ENCODE measurements at places on chromosomes 1 and 21.

GRCh38 chr1:222250376-222250775 is 297.5 kb downstream of the HHIPL2 start:
- DNase-seq = no peak

DNA sequence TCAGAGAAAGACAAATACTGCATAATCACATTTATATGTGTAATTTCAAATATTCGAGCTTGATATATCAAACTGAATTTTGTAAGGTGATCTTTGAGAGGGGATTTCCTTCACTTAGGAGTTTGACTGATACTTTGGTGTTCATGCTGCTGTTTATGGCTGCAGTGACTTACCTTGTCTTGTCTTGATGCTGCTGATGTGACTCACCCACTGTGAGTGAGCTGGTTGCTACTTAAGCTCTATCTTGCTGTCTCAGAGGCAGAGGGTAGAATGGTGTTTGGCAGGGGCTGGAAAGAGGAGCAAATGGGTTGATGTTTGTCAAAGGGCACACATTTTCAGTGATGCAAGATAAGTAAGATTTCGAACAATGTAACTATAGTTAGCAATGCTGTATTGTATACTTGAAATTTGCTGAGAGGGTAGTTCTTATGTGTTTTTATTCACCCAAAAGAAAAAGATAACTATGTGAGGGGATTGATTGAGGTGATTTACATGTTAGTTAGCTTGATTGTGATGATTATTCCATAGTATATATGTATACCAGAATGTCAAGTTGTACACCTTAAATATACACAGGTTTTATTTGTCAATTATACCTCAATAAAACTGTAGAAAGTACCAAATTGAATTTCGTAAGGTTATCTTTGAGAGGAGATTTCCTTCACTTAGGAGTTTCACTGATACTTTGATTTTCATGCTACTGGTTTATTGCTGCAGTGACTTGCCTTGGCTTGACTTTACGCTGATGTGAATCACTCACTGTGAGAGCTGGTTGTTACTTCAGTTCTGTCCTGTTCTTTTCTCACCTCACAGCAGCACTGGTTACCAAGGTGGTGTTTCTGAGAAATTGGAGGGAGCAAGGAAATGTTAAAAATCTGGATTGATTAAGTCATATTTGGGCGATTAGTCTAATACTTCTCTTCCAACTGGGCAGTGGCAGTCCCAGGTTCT is 94.5 kb upstream of the SLC5A9 start:
- DNase-seq = no peak

DNA sequence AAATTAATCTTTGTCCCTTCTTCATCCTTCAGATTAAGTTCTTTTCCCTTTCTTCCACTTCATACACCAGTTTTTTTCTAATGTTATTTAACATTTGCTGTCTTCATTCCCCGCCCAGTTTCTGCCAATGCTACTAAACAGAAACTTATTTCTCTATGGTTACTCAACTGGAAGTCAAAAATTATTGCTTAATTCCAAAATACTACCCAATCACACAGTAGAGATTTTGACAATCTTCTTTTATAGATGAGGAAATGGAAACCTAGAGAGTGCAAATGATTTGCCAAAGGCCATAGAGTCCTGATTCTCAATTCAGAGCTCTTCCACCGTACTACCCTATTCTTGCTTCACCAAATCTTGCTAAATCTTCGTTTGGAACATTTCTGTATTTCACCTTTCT is 58.1 kb upstream of the SH3GLB1 start:
- no peak for DNase-seq

DNA sequence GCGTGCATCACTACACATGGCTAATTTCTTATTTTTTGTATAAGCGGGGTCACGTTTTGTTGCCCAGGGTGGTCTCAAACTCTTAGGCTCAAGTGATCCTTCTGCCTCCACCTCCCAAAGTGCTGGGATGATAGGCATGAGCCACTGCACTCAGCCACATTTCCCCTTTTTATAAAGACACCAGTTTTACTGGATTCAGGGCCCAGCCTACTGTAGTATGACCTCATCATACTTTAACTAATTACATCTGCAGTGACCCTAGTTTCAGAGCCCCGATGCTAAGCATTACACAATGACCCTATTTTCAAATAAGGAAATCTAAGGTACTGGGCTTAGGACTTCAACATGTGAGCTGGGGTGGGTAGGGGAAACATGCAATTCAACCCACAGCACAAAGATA is 31.8 kb upstream of the ENAH start:
- DNase-seq = no peak

DNA sequence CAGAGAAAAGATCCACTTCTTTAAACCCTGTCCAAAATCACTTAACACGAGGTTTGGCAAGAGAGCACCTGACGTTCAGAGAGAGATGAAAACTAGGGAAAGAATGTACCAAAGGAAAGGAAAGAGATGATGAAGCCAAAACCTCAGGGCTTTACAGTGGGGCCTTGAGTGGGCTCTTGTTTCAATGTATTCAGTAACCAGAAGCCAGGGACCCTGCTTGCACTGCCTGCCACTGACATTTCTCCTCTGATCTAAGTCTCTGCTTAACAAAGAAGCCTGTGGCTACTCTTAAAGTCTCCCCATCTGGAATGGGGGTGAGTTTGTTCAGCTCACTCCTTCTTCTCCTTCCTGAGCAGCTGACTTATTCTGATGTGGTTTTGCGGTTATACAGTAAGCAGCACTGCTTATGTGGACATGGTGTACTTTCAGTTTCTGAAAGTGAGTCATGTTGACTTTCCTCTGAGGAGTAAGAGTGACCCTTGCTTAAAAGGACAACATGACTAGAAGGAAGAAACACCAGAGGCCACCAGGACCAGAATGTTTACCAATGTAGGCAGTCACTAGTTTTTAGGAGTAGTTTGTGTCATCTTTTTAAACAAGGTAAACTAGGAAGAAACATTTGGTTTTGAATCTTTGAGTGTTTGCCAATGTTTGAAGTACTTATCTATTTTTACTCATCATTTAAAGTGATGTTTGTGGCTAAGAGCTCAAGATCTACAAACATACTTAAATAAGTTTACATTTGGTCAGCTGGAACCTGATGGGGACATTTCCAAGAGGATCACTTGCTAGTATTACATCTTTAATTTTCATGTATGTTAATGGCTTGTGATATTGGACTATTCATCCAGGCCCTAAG is 87.4 kb downstream of the FASLG start:
- DNase-seq = no peak

DNA sequence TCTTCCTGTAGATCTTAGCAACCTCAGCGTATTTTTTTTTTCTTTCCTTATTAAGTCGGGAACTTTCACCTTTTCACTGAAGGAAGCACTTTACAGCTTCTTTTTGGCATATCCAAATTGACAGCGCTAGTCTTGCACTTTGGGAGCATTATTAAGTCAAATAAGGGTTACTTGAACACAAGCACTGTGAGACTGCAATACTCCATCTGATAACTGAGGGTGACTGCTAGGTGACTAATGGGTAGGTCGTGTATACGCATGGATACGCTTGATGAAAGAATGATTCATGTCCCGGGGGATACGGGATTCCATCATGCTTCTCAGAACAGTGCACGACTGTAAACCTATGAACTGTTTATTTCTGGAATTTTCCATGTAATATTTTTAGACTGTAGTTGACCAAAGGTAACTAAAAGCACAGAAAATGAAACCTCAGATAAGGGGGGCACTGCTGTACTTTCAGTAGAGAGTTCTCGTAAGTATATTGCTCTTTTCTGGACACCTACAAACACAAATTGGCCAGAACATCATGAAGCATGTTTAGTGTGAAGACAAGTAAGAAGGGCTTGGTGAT is 364.7 kb downstream of the SMYD3 start:
- no peak for DNase-seq

- no peak for DNase-seq
Measured at GRCh38 chr21:44480200-44481053, 25.1 kb downstream of the LRRC3 start.

DNA sequence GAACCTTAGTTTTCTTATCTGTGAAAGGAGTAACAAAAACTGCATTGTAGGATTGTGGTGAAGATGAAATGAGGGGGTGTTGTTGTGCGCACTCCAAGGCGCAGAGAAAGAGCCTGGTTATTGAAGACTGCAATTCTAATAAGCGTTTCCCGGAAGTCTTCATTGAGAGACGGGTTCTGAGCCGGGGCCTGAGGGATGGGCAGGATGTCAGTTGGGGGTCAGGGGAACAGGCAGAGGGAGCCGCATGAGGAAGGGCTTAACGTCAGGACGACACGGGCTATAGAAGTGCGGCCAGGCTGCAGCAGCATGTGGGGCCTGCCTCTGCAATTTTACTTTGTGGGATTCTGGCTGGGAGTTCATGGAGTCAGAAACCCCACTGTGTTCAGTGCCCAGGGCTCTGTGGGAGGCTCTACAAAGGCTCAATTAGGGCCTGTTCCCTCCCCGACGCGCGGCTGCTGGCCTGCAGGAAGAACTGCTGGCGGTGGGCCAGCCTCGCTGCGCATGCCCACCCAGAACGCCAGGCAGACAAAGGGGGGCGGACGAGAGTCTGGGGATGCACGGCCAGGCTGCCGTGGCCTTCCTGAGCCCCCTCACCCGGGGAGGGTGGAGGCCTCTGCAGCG is 20.7 kb downstream of the TRIM62 start:
- no peak for DNase-seq

GRCh38 chr21:31176080-31176551 is 137.8 kb upstream of the KRTAP19-8 start:
- DNase-seq = no peak

- DNase-seq = no peak
Measured at GRCh38 chr1:183100361-183100974, 77.2 kb downstream of the LAMC1 start.

DNA sequence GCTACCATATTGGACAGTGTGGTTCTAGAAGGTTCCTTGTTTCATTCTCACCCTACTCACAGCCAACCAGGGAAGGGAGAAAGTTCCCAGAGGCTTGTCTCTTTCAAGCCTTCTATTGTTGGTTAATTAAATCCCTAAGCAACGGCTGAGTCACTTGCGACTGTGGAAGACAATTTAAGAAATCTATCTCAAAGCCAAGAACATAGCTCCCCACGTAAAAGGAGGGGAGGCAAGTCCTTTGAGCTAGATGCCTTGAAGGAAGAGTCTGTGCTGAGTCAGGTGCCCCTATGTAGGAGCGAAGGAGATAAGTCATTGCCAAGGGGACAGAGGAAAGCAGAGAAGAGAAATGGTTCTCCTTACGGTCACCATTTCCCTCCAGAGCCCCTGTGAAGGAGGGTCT is 79.4 kb upstream of the PPP2R5A start:
- DNase-seq = no peak

DNA sequence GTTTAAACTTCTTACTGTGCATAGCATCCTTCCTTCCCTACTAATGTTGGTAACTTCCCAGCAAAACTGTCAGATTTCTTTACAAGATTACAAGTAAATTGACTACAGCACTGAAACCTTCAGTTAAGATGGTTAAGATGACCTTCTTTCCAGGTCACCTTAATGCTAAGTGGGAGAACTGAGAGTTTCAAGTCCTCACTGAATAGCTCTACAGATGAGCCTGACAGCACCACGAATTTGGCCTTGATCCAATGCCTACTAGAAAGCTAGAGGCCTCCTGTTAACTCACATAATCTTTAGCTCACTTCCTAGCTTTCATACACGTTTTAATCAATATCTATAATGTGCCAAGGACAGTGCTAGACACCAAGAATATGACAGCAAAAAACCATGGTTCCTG is 276.0 kb upstream of the PLD5 start:
- no peak for DNase-seq

Measured in stimulated activated CD4-positive, alpha-beta T cell treated with anti-CD3 and anti-CD28 coated beads, Interleukin-12 subunit alpha, Interleukin-12 subunit beta, amount 100 ng/mL, for 24 hours (primary cell).